Suprapubic skin (tissue), 4 donors: ENCODE measurements at places on chromosomes 1 and 21.

DNA sequence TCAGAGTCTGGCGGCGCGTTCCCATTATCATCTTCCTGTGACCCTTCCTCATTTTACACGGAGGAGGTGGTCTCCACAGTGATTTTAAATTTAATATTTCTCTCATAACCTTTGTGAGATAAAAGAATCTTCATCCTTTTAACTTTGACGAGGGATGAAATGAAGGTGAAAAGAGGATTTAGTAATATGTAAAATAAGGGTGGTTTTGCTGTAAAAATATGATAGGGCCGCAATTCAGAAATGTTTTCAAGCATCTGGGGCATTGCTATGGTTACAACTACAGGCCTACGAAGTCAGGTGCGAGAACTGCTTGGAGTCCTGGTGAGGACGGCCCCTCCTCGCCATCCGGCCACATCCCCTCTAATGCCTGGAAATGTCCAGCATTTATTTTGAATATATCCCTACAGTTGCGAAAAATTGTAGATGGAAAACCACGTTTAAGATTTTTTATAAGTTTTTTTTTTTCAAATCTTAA, 422 bp upstream of the RSBN1 start:
- no peak for DNase-seq

- DNase-seq = no peak
Observed at GRCh38 chr1:206419250-206419649, 51.0 kb upstream of the IKBKE start.

DNA sequence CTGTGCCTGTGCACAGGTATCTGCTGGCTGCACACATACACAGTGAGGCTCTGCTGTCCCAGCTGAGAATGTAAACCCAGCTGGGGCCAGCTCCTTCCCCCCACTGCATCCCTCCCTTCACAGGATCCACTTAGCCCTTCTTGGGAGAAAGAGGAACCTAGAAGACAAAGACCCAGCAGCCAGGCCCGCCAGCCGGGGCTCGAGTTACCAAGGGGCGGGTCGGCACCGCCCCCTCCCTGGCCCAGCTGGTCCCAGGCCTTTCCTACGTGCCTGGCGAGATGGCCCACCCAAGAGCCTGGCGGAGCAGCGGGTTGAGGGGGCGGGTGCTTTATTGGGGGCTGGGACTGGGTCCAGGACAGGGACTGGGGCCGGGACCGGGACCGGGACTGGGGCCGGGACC, 2.1 kb downstream of the SH3BGRL3 start:
- DNase-seq = peak; percentile 78

DNA sequence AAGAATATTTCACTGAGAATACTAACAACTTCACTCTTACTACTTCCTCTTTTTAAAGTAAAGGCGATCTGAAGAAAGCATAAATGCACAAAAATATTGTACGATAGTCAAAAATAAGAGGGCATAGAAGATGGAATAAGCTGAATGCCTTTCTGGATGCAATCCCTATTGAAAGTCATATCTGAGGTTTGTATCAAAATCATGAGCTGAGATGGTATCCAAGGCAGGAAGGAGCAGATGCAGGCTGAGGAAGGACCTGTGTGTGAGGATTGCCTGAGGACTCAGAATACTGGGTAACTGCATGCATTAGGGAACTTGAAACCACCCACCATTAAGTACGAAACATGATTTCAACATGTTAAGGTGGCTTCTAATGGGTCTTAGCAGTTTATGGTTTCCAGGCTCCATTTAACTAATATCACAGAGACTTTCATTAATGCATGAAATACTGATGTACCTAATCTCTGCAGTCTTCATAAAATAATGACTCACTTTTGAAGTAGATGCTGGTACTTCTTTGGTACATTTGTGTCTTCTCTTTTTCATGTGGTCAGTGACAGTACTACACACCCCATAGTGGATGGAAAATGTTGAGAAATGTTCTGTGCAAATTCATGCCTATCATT, 29.6 kb upstream of the RGS1 start:
- DNase-seq = no peak

GRCh38 chr1:54309631-54310366, 96.4 kb downstream of the SSBP3 start:
- no peak for DNase-seq

DNA sequence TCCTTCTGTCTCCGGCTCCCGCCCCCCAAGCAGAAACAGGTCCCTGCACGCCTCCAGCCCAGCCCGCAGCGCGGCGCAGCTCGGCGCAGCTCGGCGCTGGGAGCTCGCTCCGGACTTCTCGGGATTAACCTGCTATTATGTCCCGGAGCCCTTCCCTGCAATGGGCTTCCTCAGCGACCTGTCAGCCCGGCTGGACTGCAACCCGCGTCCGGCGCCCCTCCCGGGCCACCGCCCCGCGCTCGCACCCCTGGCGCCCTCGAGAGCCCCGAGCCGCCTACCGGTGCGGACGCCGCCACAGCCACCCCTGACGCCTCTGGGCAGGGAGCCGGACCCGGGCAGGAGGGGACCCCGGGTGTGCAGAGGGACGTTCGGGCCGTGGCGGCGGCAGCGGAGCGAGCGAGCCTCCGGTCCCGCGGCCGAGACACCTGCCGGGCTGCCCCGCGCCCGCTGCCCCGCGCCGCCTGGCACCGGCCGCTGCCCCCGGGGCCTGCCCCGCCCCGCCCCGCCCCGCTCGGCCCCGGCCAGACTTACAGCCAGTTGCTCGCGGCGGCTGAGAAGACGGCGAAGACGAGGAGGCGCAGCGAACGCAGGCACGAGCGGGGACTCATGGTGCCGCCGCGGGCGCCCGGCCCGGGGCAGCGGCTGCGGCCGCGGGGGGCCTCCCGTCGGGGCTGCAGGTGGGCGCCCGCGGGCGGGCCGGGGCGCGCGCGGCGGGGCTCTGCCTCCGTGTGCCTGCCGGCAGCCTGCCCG, 407 bp downstream of the WNT4 start:
- DNase-seq = no peak

GRCh38 chr1:176159993-176160392, 47.1 kb downstream of the COP1 start:
- DNase-seq = no peak

- no peak for DNase-seq
Observed at GRCh38 chr1:150405660-150406059, 41.7 kb downstream of the RPRD2 start.

DNA sequence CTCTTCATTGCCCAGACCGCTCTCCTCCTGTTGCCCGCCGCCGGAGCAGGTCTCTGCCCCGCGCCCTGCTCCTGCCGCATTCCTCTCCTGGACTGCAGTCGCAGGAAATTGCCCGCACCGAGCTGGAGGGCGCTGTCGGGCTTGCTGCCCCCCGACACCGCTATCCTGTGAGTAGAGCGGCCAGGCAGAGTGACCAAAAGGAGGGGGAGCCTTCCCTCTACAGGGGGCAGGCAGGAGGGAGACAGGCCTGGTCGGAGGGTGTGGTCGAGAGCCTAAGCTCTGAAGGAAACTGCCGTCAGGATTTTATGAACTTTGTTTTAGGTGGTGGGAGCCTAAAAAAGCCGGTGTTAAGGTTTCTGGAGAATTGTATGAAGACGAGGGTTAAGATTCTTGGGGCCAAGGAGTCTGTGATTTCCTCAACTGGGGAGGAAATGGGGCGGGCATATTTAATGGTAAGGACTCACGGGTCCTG, 517 bp downstream of the LRIG2 start:
- DNase-seq = no peak

DNA sequence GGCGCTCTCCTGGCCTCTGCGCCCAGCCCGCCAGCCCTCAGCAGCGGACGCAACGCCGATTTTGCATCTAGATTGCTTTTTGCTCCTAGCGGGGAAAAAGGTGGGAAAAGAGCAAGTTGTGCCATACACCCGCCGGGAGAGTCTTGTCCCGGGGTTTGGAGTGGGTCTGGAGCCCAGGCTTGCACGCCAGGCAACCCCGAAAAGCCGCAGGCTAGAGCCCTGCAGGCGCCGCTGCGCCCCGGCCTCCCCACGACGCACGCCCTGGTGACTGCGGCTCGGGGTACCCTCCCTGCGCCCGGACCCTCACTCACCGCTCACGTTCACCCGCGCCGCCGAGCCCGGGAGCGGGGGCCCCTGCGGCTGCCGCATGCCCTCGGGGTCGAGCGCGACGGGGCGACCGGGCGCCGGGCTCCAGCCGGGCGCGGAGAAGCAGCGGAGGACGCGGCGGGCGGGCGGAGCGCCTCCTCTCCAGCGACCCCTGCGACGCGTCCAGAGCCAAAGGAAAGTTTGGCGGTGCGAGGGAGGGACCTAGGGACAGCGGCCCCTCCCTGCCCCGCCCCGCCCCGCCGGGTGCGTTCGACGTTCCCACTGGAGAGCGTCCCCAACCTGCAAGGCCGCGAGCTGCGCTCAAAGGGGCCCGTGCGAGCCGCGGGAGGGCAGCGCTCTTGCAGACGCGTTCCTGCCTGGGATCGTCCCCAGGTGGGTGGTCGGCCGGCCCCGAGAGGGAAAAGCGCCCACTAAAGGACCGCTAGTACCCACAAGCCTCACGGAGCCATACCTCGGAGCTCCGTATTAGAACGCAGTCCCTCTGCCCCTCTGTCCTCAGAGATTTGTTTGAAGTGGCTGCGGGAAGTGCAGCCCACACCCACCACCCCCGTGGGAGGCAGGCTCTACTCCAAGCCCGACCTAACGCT, at the start of gene LPAR3:
Gene LPAR3 (minus strand): TSS at position 502 of the 914 bp plus-strand sequence. CDS start 27,086 bp downstream, outside the sequence.
- no peak for DNase-seq

DNA sequence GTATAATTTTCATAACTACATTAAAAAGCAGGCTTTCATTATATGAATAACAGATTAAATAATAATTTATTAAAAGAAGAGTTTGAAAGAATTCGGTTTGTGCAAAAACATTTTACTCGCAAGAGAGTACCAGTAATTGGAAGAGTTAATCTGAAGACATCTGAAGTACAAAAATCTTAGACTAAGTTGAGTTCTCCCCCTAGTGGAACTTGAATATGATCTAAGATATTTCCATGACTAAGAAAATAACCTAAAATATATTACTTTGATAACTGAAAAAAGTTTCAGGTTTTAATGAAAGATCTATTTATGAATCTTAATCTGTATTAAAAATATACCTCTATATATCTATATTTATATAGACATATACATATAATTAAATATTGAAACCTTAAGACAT, 112.5 kb upstream of the GFI1 start:
- no peak for DNase-seq

GRCh38 chr21:14557413-14557812, 11.3 kb upstream of the SAMSN1 start:
- DNase-seq = no peak

DNA sequence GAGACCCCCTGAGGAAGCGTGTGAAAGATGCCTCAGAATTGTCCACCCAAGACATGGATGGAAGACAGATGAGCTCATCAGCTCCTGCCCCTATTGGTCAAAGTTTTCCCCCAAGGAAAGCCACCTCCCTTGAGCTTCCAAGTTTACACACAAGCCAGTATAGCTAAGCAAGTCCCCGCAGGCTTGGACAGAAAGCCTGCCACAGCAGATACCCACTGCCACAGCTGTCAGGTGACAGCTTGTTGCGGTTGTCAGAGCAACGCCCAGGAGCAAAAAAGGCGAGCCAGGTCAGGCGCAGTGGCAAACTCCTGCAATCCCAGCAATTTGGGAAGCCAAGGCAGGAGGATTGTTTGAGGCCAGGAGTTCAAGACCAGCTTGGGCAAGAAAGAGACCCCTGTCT, 60.9 kb upstream of the IFNAR2 start:
- DNase-seq = no peak

- peak; percentile 94 for DNase-seq
Observed at GRCh38 chr1:39933956-39934941, 20.7 kb upstream of the MFSD2A start.

GRCh38 chr1:2199042-2199810, 4.7 kb upstream of the FAAP20 start:
- DNase-seq = peak; percentile 95

DNA sequence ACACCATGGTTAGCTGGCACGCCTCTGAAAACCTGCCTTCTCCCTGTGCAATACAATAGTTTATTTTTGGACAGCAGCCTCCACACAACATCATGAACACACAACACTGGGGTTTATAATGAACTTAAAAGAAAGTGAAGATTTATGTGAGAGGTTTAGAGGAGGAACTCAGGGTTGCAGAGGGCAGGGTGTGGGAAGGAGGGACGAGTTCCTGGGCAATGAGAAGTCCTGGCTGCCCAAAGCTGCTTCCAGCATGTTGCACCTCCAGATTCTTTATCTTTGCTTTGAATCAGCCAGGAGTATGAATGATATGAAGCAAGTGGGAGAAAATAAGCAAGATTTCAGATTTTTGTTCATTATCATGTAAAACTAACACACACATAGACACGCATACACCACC, 11.3 kb upstream of the LRRC8D start:
- no peak for DNase-seq
